ENCODE measurements at places on chromosomes 11 and 22. TPM values are rescaled to one million over a fixed set of nuclear protein-coding genes. Genes with fewer than 3 reads are reported as not detected.

DNA sequence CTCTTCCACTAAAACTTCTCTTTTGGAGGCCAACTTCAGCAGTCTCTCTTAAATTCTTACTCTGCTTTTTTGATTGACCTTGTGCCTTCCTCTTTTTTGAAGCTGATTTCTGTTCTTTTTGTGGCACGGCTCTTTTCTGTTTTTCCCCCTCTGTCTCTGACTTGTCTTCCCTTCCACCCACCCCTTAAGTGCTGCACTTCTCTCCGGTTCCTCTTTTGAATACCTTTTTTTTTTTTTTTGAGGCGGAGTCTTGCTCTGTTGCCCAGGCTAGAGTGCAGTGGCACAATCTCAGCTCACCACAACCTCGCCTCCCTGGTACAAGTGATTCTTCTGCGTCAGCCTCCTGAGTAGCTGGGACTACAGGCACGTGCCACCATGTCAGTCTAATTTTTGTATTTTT, 211.9 kb downstream of the BLID start:
- DNase-seq = no peak

Gene VPS11
- 53.9 TPM for total RNA-seq

GRCh38 chr11:116109228-116109627, 605.0 kb upstream of the CADM1 start:
- no peak for DNase-seq

GRCh38 chr11:92295175-92296137, 70.8 kb downstream of the FAT3 start:
- DNase-seq = no peak
